M059J (cell line): ENCODE measurements at places on chromosomes 1 and 21. TPM values are rescaled to one million over a fixed set of nuclear protein-coding genes. Genes with fewer than 3 reads are reported as not detected.

DNA sequence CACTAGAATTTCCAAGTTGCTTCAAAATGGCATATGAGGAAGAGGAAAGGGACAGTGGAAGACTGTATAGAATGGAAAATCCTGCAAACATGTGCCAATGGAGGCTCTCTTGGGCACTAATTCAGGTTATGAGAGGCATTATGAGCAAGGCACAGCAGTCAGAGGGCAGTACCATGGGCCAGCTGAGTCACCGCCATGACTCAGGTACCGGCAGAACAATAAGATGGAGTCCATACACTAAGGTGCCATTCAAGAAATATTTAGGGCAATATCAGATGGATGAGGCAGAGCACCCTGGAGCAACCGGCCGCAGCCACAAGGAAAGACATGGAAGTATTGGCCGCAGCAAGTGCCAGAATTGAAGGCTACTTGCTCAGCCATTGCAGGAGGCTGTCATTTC lies 25.6 kb upstream of the VAV3 start:
- peak; percentile 43 for DNase-seq

GRCh38 chr1:31413405-31414001 lies 490 bp downstream of the SERINC2 start:
- peak; percentile 73 for DNase-seq

GRCh38 chr1:52007215-52008002 lies 16.9 kb upstream of the RAB3B start:
- no peak for DNase-seq

DNA sequence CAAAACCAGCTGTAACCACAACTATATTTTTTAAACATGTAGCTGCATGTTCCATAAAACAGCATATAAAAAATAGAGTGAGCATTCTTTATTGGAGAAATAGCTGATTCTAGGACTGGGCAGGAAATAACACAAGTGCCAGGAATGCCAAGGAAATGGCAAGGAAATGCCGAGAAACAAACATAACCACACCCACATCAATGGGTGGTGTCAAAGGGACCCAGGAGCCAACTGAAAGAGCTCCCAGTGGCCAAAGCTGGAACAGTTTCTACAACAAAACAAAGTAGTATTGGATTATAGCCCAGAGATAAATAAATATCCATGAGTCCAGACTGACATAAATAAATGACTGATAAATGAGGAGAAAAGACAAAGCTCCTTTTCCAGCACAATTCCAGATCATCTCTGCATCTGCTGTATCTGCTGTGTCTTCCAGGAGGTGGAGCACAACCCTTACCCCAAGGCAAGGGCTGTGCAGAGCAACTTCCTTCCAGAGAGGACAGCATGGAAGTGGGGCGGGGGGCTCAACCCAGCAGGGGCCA lies 28.1 kb downstream of the ADARB1 start:
- DNase-seq = peak; percentile 86

- no peak for DNase-seq
Observed at GRCh38 chr1:169698976-169699375, 12.4 kb downstream of the SELL start.

DNA sequence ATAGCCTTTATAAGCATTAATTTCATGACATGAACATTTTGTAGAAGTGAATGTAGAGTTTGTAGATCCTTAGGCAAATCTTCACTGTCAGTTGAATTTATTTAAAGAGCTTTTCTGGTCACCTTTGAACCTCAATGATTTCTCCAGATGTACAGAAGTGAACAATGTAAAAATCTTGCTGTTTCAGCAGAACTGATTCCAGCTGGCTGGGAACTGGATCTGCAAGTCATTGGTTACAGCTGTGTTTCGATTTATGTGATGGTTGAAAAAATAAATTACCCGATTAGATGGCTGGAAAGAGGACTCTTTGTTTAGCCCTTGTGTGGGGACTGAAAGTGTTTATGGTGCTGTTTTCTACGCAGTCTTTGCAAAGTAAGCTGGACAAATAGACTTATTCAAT lies 849.8 kb downstream of the USP25 start:
- no peak for DNase-seq

DNA sequence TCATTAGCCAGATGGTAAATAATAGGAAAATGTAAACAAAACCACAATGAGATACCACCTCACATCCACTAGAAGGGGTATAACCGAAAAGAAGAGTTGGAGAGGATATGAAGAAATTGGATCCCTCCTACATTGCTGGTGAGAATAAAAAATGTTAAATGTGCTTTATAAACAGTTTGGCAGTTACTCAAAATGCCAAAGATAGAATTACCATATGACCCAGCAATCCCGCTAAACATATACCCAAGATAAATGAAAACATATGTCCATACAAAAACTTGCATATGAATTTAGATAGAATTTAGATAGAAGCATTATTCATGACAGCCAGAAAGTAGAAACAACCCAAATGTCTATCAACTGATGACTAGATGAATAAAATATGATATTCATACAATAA lies 4.4 kb upstream of the FMO2 start:
- no peak for DNase-seq

ANKRD34A gene
- 0.59 and 1.7 TPM in 2 replicates for total RNA-seq

- DNase-seq = no peak
Observed at GRCh38 chr1:197181982-197182381, 35.5 kb upstream of the ASPM start.

DNA sequence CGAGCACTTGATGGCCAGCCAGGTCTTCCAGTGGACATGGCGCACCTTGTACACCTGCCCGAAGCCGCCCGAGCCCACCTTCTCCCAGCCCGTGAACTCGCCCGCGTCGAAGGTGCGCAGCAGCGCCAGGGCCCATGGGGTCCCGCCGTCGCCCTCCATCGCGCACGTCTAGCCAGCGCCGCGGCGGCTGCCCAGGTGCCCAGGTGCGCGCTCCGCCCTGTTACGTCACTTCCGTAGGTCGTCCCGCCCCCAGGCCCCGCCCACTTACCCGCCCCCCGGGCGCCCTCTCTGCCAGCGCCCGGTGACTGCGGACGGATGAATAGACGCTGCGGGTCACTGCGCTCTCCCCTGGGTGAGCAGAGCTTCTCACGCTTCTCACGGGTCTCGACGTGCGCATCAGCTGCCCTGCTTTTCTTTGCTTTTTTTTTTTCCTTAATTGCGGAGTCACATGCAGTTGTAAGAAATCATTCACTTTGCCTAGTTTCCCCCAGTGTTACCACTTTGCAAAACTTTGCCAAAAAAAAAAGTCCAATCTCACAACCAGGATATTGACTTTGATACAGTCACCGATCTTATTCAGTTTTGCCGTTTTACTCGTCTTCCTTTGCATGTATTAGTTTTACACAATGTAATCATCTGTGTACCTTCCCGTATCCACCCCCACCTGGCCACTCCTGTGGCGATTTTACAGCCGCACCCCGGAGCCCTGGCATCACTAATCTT lies at the start of gene RIPK4:
RIPK4 (minus strand) TSS at position 170 of the 723 bp plus-strand sequence; CDS start at position 159, 11 bp downstream.
- DNase-seq = peak; percentile 87

DNA sequence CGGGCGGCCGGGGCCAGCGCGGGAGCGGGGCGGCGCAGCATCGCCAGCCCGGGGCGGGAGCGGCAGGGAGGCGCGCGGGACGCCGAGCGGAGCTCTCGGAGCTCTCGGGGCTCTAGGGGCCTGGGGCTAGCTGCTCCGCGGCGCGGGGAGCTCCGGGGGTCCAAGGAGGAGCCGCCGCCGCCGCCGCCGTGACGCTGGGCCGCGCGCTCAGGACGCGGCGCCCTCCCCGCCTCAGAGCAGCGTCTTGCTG lies 147 bp downstream of the CLSTN1 start:
- no peak for DNase-seq

NDC1 gene
- 34.0 and 48.1 TPM in 2 replicates for total RNA-seq

SPRR2E gene
- total RNA-seq = not detected in 2 replicates

DNA sequence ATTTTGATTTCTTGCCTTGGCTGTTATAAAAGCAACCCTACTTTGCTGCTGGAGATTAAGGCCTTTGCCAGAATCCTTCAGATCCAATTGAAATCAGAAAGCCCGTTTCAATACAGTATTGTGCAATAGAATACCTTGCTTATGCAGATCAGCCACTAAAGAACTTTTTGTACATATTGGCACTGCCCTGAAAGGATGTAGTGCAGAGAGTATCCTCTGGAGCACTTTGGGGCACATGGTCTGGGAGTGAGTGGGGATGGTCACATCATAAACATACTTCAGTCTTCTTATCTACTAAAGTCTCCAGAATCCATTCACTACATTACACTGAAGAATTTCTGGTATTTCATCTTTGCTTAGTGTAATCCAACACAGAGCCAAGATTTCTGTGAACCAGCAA lies 189.0 kb downstream of the CENPF start:
- no peak for DNase-seq

SH2D2A gene
- 0.71 TPM in 1 of 2 replicates, not detected in the other for total RNA-seq

DNA sequence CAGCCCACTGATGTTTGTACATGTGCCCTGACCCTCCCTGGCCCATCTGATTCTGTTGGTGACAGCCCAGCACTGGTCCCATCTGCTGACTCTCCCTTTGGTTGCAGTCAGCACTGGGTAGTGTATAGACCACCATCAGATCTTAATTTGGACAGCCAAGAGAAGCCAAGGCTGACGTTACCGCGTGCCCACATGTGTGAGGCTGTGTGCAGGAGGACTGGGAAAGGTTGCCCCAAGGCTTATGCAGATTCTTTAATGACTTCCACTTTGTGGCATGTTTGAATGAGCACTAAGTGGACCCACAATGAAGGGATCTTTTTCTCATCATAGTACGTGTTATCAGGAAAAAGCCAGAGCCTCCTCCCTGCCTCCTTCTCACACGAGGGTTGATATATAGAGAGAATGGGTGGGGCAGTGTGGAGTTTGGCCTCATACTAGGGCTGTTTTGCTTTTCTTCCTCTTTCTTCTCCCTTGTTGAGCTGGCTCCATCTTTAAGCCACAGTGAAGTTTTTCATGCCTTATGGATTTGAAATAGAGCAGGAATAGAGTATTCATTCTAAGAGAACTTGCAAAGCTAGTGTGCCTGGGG lies 93.5 kb downstream of the NAV1 start:
- DNase-seq = no peak

GRCh38 chr1:214429951-214430770 lies 121.2 kb downstream of the PTPN14 start:
- DNase-seq = peak; percentile 57

DNA sequence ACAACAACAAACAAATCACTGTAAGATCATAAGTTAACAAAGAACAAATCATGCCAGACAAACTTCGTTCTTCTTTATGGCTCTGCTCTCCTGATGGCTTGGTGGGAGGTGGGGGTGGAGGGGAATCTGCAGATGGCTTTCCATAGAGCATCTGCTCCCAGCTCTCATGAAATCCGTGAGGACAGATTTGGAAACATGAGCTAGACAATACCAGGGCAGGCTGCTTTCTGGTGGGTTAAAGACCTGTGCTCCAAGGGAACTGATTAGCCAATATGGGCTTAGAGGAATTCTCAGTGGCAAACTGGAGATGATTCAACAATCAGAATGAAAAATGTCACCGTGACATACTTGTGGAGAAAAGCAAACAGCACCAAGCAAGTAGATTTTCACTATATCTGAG lies 69.4 kb upstream of the TLR5 start:
- DNase-seq = no peak

GRHL3 gene
- not detected in 2 replicates for total RNA-seq

DNA sequence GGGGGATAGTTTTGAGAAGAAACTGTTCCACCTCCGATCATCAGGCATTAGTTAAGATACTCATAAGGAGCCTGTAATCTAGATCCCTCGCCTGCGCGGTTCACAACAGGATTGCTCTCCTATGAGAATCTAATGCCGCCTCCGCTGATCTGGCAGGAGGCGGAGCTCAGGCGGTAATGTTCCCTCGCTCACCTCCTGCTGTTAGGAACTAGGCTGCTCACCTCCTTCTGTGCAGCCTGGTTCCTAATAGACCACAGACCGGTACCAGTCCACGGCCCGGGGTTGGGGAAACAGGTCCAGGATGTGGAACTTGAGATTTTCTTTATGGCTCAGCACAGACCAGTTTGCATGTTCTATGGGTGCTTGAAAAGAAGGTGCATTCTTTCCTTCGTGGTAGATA lies 27.2 kb upstream of the FAM3B start:
- no peak for DNase-seq

GBP7 gene
- not detected in 2 replicates for total RNA-seq

DNA sequence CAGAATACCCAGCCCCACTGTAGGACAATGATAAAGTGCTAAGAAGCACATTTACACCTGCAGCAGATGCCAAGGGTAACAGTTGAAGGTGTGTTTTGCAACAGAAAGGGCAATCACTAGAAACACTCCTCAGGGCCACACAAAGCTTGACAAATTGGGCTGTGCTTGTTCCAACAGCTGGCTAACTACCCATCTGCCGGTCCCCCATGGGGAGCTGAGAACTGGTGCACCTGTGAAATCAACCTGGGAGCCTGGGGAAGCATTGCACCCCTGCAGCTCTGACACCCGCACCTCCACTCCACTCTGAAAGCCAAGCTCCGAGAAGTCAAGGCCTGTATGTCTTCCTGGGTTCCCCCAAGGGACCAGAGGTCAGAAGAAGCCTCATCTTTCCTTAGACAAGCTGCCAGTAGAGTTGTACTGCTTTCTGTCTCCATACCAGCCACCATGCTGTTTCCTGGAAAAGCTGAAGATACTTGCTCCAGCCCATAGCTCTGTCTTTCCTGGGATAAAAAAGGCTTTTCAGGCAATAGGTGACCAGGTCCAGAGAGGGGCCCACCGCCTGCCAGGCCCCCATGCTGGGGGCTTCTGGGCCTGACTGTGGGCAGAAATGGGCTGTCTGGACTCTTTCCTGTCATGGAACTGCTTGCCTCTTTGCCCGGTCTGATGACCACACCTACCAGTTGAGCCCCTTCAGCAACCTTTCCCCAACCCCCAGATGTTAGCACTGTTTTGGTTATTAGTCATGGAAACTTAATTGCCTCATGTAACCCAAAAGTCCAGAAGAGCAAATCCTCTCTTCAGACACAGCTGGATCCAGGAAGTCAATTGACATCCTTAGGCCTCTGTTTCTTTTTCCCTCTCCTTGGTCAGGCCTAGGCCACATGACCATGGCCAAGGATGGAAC lies 93.6 kb downstream of the KIF14 start:
- peak; percentile 21 for DNase-seq

GRCh38 chr1:87794788-87795614 lies 466.3 kb downstream of the LMO4 start:
- DNase-seq = peak; percentile 84
